ENCODE measurements at places on chromosomes 5 and 9. TPM values are rescaled to one million over a fixed set of nuclear protein-coding genes. Genes with fewer than 3 reads are reported as not detected.

The SARDH gene
- 4.2 TPM for total RNA-seq

The PSMD5 gene
- 47.9 TPM for total RNA-seq

The FAM221B gene
- total RNA-seq, result not detected

The COL23A1 gene
- total RNA-seq, result 0.36 TPM

The ARHGEF39 gene
- total RNA-seq, result 9.1 TPM

The CENPH gene
- total RNA-seq, result 22.2 TPM

The TMEM252 gene
- total RNA-seq, result not detected

DNA sequence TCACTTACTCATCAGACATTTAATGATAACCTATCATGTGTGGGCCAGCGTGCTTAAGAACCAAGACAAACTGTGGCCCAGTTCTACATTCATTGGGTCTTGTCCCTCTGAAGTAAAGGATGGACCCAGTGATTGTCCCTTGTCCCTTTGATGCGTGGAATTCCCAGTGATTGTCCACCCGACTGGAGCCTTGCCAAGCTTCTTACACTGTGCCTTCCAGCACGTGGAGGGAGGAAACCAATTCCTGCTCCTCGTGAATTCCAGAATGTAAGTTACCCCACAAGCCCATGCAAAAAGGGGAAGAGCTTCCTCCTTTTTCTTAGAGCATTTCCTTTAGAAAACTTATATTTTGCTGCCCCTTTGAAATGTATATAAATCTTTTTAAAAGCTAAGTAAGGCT is 7.9 kb downstream of the CKMT2 start:
- DNase-seq, result no peak

DNA sequence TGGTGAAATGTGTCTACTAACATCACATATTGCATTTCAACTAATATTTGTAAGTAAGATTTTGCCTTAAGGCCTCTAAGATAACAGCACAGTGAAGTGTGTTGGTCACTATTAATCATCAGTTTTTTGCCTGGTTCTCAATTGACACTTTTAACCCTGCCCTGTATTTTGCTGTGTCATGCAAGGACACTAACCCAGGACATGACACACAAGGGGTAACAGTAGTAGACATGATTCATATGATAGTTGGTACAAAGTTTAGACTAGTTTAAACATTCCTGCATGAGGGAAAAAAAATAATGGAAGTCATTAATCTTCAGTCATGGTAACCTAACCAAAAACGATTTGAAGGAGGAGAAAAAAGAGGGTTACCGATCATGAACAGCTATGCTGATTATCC is 207.0 kb downstream of the DEPDC1B start:
- no peak for DNase-seq

DNA sequence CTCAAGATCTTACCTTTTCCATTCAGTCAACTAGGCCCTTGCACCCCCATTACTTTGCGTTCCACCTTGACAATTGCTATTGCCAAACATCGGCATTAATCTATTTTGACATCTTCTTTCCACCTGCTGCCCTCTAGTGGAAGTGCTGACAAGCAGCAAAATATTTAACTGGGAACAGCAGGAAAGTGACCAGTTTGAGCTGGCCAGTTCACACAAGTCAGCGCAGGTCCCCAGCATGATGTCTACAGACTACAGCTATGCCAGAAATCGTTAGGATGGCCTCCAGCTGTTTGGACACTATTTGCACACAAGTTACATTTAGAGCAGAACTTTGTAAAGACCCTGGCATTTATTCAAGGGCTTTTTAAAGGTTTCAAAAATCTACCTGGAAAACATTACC is 160.1 kb downstream of the GHR start:
- no peak for DNase-seq

- DNase-seq, result no peak
Measured at GRCh38 chr5:105689596-105689995, 1981.1 kb downstream of the EFNA5 start.

DNA sequence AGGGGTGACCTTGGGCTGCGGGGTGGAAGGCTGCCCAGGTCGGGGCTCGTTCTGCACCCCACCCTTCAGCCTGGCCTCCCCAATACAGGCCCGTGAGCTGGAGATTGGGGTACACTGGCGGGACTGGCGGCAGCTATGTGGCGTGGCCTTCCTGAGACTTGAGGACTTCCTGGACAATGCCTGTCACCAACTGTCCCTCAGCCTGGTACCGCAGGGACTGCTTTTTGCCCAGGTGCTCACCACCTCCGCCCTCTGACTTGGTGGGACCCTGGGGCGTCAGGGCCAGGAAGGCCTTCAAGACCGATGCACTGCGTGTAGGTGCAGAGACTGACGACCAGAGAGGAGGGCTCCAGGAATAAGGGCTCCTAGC is 10.5 kb downstream of the ZDHHC12 start:
- no peak for DNase-seq

DNA sequence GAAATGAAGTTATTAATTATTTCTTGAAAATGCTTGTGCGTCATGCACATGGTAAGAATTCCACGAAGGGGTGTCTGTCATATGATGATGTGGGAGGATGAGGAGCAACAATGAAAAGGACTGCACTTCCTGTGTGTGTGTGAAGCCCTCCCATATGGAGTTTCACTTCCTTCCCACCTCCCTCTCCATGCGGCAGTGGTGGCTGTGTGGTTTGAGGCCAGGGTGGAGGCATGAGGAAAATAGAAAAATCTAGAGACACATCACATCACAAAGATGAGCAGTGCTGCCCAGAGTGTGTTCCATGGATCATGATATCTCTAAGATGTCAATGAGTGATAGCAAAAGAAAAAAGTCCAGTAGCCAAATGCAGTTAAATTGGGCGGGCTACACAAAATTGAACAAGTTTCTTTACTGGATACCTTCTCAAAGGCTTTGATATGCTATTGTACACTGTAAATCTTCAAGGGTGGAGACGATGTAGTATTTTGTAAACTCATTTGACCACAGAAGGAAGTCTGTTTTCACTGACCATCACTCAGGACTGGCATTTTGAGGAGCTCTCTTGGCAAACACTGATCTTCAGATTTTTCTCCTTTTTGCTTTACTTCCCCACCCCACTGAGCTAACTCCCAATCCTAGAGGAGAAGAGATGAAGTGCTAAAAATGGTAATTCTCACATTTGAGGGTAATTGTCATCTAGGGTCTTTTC is 55.7 kb upstream of the EQTN start:
- DNase-seq, result no peak

DNA sequence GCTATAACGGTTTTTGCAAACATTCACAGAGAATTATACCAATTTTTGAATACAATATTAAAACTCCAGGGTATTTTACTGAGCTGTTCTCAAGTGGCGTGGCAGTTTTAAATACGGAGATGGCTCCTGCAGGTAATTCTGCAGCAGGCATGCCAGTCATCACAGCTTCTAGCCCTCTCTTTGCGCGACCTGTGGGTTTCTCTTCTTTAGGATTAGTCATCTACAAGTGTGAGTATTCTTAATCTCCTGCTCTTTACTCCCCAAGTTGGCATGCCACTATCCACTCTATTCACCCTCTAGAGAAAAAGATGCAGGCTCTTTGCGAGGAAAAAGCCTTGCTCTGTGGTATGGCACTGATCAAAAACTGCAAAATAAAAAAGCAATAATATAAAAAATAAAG is 43.9 kb downstream of the ANKRD31 start:
- no peak for DNase-seq

GRCh38 chr9:115300874-115301273 is 182.9 kb upstream of the TNC start:
- DNase-seq, result no peak

- no peak for DNase-seq
Measured at GRCh38 chr5:35884773-35885172, 28.1 kb downstream of the IL7R start.

DNA sequence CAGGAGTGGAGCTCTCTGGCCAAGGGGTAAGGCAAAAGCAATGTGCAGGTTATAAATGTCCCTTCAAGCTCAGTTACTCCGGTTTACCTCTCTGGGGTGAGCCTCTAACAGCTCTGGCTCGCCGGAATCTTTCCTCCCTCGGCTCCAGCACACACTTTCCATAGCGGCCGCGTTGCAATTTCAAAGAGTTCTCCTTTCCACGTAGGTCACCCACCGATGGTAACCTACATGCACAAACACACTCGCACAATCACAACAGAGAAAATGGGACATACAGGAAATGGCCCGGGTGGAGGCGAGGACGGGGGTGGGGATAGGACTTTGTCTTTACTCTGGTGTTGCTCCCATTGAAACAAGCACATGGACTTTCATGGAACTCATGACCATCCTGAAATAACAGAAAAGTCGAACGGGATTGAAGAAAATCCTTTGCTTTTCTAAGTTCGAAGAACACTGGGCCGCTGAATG is 1.2 kb downstream of the LHFPL2 start:
- DNase-seq, result no peak

GRCh38 chr9:6929441-6930215 is 171.9 kb downstream of the KDM4C start:
- no peak for DNase-seq

DNA sequence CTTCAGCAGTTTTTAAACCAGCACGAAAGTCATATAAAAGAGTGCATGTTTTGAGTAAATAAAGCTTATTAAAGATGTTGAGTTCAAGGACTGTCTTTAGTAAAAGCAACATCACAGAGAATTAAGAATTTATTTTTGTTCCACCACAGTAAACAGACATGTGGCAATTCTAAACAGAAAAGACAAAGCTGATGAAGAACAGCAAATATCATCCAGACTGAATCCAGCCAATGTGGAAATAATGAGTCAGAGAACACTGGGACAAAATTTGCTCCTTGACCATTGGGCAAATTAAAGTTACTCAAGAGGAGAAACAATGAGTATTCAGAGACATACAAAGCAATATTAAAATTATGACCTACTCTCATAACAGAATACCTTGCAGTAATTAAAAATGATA is 28.8 kb downstream of the OR2K2 start:
- no peak for DNase-seq

DNA sequence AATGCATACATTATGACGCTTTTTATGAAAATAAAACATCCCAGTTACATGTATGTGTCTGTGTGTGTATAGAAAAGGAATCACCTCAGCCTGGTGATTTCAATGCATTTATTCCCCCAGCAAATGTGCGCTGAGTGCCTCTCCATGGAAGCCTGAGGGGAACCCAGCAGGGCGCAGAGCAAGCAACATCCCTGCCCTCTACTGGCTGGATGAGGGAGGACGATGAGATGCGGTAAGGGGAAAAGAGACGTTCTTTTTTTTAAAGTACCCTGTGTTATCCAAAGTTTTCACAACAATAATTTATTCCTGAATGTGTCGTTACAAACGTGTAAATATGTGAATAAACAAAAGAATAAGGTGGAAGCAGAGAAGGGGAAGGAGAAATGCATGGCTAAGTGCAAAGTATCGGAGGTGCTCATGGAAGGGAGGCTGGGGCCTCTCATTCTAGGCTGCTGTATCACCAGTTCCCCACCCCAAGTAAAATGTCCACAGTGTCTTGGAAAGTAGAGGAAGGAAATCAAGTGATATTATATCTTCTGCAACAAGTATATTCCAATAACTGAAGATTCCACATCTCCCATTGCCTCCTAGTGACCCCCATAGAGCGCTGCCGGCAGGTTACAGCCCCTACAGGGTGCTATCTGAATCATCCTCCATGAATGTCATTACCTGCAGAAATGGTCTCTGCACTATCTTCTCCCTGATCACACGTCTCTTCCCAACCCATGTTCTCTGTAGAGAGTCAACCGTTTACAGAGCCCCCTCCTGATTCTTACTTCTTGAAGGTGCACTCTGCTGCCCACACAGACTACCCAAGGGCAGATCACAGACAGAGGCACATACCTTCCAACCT is 13.0 kb upstream of the ABLIM3 start:
- DNase-seq, result peak; percentile 17

- no peak for DNase-seq
Measured at GRCh38 chr5:96968074-96968473, 32.2 kb downstream of the LNPEP start.

- DNase-seq, result no peak
Measured at GRCh38 chr9:117521293-117521692, 106.4 kb upstream of the ASTN2 start.

DNA sequence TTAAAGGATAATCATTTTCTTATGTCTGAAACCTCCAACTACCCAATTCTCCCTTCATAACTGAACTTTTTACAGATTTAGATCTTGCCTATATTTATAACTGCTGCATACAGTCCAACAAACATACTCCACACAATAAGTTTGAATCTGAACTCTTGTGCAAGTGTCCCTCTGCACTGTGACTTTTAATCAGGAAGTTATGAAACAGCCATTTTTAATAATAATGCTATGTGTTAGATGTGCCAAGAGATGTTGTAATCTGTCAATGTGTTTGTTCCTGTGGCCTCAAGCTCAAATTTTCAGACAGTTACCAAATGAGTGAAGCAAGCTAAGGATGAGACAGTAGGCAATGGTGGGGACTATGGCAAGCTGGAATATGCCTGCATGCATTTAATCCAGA is 57.6 kb upstream of the MTAP start:
- DNase-seq, result no peak

GRCh38 chr5:55072666-55073065 is 29.8 kb upstream of the GZMA start:
- DNase-seq, result no peak

GRCh38 chr5:171386861-171387344 is 746 bp upstream of the NPM1 start:
- DNase-seq, result no peak

Measured in progenitor cell of endocrine pancreas (in vitro differentiated cells).